ENCODE measurements at places on chromosomes 16 and 17. TPM values are rescaled to one million over a fixed set of nuclear protein-coding genes. Genes with fewer than 3 reads are reported as not detected.

The TNFRSF17 gene
- not detected for polyA plus RNA-seq

The TMEM88 gene
- 0.15 TPM for polyA plus RNA-seq

The RHBDL3 gene
- polyA plus RNA-seq = 0.03 TPM

The TNP2 gene
- polyA plus RNA-seq = not detected

The MSLN gene
- 0.88 TPM for polyA plus RNA-seq

The HP gene
- polyA plus RNA-seq = not detected

The KCNJ18 gene
- polyA plus RNA-seq = not detected

The TRAF7 gene
- 65.7 TPM for polyA plus RNA-seq

The SDK2 gene
- polyA plus RNA-seq = 6.3 TPM

The CASKIN2 gene
- polyA plus RNA-seq = 6.6 TPM
